ENCODE measurements at places on chromosomes 6 and 20.
A peak's percentile ranks its signal among the peaks of the same experiment; 100 is the strongest.

DNA sequence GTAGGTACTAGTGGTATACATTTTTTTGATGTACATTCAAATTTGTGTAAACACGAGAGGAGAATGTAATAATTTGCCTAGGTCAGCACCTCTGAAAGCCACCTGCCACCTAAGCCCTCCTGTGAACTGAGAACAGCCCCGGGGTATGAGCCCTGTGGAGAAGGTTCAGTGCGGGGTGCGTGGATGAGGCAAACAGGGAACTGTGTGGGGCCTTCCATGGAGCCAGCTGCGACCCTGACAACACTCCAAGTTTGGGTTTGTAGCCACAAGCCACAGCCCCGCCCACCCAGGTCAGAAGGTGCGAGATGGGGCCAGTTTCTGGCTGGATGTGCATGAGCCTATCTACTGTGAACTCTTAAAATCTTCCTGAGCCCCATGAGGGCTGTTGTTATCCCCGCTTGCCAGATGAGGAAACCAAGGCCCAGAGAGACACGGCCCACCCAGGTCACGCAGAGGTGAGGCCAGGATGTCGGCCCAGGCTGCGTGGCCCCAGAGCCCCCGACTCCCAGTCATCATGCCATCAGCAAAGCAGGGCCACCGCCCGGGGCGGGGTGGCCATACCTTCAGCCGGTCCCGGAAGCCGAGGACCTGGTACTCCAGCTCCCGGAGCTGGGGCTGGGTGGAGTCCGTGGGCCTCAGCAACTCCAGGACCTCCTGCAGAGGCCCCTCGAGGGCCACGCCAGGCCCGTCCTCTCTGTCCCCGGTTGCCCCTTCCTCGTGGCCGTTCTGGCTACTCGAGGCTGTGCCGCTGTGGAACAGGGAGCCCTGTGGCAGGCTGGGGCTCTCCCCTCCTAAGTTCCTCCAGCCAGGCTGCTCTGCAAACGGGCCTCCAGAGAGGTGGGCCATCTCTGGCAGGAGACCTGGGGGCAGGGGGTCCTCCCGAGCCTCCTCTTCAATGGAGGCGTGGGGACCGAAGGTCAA, 89.6 kb downstream of the RIPOR3 start:
- DNase-seq = no peak

DNA sequence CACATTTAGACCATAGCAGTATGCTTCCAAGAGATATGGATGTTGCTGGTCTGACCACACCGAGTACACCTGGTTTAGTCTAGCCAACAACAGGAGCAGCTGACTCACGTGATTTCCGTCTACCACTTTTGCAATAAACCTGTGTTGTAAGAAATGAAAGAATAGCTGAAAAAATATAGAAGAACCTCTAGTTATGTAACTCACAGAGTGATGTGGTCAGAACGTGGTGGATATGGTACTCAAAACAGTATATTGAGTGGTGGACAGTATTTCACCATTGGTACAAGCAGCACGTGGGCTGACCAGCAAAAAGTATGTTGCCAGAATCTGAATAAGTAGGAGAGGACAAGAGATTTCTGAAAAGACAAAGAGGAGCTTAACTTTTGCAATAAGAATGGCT, 226.9 kb downstream of the TBC1D7 start:
- no peak for DNase-seq

DNA sequence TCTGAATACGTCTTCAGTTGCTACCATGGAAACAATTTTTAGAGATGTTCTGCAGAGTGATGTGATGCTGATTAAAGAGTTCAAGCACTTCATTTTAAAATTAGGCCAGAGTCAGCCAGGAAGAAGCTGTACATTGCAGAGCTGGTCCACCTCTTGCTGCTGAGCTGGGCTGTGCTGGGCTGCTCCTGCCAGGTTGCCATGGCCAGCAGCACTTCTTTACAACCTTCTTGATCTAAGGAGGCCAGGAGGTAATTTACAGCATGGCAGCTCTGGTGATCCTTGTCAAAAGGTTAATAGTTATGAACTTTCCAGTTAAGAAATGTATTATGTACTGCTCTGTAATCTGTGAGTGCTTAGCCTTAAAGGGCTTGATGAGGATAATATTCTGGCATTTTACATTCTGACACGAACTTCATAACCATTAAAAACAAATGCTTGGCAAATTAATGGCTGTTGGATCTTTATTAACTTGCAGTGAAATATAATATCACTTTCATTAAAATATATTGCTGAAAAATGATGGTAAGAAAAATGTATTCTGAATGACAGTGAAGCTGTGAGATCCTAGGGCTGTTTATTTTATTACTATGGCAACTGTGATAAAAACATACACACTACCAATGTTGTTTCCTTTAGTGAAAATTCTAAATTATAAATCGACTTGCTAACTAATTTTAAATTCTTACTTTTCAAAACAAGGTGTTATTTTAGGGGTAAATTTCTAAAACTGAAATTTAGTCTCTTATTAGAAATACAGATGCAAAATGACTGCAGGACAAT, 259.7 kb downstream of the RFPL4B start:
- DNase-seq = no peak

GRCh38 chr6:23647045-23647444, 479.0 kb upstream of the NRSN1 start:
- DNase-seq = no peak

- no peak for DNase-seq
Observed at GRCh38 chr6:42203183-42203582, 8.4 kb upstream of the GUCA1B start.

DNA sequence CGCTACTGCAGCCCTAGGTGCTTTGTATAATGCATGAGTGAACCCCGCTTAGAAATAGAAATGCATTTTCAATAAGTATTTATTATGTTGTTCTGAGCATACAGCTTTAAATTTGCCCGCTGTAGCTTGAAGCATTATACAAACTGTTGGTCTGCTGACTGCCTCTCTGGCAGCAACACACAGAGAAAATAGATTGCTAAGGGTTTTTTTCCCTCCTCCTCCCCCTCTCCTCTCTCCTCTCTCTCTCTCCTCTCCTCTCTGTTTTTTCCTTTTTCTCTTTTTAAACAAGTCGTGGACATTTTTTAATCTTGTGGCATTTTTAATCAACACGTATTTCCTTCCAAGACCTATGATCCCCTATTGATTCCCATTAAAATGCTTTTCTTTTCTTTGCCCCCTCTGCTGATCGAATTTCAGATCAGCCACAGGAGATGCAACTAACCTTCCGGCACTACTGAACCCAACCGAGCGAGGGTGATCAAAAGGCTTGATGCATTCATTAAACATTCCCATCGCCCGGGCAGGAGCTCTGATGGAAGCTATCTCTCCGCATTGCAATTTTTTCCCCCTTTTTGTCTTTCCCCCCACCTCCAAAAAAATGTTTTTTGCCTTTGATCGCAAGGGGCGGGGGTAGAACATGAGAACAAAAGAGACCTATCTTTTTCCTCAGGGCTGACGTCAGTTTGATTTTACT, 90.7 kb upstream of the ARID1B start:
- peak; percentile 66 for DNase-seq

- no peak for DNase-seq
Observed at GRCh38 chr20:31594558-31595379, 10.3 kb upstream of the ID1 start.

DNA sequence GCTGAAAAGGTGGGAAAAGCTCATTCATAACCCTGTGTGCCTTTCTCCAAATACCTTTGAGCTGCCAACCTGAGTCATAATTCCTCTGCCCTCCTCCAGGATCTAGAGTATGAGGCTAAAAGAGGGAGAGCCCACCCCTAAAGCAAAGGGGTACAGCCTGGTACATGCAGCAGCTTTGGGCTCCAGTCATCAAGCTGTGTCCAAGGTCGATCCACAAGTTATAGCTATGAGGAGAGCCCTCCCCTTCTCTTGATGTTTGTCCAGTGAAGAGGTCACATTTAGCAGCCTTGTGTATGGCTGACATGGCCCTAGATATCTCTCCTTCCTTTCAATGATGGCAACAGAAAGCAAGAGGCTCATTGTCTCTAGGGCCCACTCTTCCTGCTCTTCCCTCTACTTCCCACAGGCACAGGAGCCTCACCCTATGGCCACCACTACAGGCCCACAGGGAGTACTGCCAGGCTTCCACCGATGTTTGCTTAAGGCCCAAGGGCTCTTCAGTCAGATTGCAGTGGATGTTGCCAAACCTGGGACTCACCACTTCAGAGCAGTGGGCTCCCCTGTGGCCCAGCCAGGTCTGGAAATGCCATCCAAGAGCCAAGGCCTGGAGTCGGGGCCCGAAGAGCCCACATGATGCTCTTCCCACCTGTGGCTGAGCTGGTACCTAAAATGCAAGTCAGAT, 176.8 kb downstream of the CD83 start:
- DNase-seq = no peak

DNA sequence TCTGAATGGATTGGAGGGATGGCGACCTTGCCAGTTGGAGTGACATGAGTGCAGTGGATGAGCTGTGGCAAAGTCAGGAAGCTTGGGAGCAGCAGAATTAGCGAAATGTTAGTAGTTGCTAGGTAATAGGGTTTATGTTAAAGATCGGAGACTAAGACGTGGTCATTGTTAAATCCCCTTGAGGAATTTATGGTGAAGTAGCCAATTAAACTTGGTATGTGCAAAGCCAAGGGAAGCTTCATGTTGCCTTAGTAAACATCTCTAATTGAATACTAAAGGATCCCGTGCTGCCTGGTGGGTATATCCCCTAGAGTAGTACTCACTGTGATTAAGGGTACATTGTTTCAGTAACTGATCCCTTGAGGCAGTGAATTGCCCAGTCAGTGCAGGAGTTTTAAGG, 106.0 kb downstream of the PRIM2 start:
- DNase-seq = no peak

GRCh38 chr6:111524735-111525134, 41.7 kb upstream of the REV3L start:
- DNase-seq = no peak

DNA sequence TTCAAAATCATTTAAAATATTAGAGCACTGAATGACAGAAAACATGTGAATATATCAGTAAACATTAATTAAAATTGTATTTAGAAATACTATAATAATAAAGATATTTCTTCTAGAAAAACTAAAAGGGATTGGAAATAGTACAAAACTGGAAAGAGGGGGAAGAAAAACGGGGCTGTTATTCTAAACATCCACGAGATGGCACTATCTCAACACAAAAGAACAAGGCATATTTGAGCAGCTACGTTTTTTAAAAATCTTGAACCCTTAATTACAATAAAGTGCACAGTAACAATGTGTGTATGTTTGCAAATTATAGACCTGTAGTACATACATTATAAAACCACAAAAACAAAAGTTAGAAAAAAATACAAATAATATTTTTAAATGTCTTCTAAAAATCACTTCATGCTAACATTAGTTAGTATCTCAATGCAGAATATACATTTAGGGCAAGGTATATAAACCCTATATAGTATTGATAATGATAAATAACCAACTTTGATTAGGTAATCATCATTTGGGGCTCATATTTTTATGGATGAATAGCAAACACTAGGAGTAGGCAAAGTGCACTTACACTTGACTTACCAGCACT, 42.5 kb upstream of the PNISR start:
- no peak for DNase-seq

- DNase-seq = no peak
Observed at GRCh38 chr6:49300443-49300842, 162.6 kb downstream of the MMUT start.

DNA sequence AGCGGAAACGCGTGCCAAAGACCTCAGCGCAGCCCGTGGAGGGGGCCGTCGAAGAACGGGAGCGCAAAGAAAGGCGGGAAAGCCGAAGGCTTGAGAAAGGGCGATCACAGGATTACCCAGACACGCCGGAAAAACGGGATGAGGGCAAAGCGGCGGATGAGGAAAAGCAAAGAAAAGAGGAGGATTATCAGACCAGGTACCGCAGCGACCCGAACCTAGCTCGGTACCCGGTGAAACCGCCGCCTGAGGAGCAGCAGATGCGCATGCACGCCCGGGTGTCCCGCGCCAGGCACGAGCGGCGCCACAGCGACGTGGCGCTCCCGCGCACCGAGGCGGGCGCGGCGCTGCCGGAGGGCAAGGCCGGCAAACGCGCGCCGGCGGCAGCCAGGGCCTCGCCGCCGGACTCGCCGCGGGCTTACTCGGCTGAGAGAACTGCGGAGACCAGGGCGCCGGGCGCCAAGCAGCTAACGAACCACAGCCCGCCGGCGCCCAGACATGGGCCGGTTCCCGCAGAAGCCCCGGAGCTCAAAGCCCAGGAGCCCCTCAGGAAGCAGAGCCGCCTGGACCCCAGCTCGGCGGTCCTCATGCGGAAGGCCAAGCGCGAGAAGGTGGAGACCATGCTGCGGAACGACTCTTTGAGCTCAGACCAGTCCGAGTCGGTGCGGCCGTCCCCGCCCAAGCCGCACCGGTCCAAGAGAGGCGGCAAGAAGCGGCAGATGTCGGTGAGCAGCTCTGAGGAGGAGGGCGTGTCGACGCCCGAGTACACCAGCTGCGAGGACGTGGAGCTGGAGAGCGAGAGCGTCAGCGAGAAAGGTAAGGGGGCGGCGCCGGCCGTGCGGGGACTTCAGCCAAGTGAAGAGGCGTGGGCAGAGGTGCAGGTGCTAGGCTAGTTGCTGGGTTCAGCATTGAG, 296.2 kb downstream of the RIMS1 start:
- DNase-seq = peak; percentile 35

DNA sequence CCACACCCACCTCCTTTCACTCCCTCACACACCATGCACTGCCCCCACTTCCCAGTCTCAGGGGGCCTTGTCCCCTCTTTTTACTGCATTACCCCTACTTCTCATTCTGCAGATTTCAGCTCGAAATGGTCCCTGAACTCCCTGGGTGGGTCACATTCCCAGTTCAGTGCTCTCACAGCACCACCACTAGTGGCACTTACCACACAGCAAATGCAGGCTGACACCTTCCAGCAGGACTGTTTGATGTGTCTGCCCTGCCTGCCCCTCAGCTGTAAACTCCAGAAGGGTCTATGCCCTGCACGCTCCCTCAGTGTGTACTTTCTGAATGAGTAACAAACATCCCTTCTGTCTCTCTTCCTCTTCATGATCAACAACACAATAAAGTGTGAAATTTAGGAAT, 4.0 kb downstream of the DYNLT1 start:
- DNase-seq = no peak

- no peak for DNase-seq
Observed at GRCh38 chr20:12372557-12372956, 454.9 kb downstream of the BTBD3 start.

- DNase-seq = no peak
Observed at GRCh38 chr20:33437141-33437911, 6.2 kb downstream of the SNTA1 start.

GRCh38 chr6:90393232-90393884, 96.7 kb upstream of the BACH2 start:
- DNase-seq = no peak

GRCh38 chr20:11852811-11853210, 64.9 kb upstream of the BTBD3 start:
- no peak for DNase-seq

- DNase-seq = no peak
Observed at GRCh38 chr20:6886065-6886729, 118.7 kb downstream of the BMP2 start.

GRCh38 chr6:829656-830055, 136.7 kb upstream of the EXOC2 start:
- DNase-seq = no peak

DNA sequence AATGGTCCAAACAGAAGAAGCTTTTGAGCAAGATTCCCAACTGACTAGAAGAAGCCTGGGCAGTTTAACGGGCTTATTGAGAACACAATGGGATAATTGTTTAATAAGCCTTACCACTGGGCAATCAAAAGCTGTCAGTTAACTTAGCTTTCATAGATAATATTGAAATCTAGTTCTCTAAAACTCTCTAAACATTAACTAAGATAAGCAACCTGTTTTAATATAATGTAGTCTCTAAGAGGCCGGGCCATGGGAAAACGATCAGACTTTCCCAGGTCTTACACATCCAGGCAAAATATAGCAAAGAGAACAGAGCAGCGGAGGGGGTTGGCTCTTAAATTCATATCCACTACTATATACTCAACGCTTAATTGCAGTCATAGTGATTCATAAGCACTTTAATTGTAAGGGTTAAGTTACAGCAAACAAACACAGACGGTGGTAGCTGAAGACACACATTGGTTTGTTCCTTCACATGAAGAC, 128.0 kb upstream of the FAM83B start:
- no peak for DNase-seq

All from left renal pelvis (tissue), 4 donors.